CD4-positive, alpha-beta memory T cell (primary cell): ENCODE measurements at places on chromosomes 13 and 19. TPM values are rescaled to one million over a fixed set of nuclear protein-coding genes. Genes with fewer than 3 reads are reported as not detected.

DNA sequence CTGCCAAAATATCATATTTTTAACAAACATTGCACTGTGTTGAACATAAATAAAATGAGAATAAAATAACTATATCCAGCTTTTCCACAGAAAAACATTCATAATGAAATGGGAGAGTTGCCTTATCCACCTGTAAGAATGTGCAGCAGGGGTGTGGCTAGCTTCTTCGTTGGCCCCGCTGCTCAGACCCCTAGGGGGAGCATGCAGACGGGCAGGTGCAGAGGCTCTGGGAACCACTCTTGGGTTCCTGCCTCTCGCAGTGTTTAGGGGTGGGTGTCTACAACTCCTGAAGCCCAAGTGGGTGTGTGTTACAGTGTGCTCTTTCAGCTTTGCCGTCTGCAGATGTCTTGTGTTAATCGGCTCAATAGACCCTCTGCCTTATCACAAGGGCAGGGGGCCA is 121.7 kb downstream of the SLITRK5 start:
- no peaks in the 10 kb centered on the region for H3K27me3 ChIP-seq
- no peak for DNase-seq
- H3K4me1 ChIP-seq = no peaks in the 10 kb centered on the region
- H3K4me3 ChIP-seq = no peak overlapping the region
- no peak overlapping the region for H3K27ac ChIP-seq

DNA sequence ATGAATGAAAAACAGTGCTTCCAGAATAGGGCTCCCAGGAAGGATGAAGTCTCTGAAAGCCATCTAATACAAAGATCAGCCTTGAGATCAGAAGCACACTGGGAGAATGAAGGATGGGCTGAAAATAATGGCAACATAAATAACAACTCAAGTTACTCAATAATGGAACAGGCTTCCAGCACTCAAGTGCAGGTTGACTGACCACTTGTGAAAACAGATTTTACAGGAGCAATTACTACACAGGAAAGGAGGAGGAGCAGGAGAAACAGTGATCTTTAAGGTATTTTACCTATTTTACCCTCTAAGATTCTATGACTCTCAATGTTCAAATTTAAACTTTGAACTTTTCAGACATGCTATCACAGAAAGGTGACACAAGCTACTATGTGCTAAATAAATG is 106.0 kb downstream of the USP12 start:
- no peaks in the 10 kb centered on the region for H3K36me3 ChIP-seq
- H3K4me1 ChIP-seq = no peaks in the 10 kb centered on the region
- H3K27ac ChIP-seq = no peak overlapping the region
- no peak overlapping the region for H3K4me3 ChIP-seq

DNA sequence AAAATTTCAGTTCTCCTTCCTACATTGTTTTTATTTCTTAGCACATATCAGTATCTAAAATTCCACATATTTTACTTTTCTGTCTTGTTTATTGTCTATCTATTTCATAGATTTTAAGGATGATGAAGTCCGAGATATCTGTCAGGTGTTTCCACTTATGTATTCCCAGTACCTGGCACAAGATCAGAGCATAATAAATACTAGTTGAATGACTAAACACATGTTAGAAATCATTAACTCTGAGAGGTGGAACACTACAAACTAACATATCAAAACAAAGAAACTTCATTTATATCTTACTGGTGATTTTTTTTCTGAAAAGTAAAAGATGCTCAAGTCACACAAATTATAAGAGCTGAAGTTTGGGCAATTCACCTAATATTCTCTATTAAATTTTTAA is 1208.3 kb downstream of the PCDH9 start:
- no peak overlapping the region for H3K4me3 ChIP-seq
- no peaks in the 10 kb centered on the region for H3K27me3 ChIP-seq
- DNase-seq = no peak
- H3K27ac ChIP-seq = no peak overlapping the region
- no peaks in the 10 kb centered on the region for H3K4me1 ChIP-seq
- H3K36me3 ChIP-seq = no peaks in the 10 kb centered on the region

DNA sequence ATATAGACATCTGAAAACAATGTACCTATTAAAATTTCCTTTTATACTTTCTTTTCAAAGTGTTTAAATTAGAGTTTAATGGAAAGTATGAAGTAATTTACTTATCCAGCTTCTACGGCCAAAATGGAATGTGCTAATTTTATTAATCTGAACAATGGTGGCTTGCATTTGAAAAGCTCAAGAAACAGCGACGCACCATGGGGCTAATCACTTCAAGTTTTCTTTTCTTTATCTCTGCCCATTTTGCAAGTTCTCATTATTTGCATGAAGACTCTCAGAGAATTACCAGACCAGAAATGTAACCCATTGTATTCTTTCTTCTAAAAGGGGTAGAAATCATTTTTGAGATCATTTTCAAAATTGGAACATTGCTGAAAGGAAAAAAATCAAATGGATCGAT is 204.0 kb upstream of the STARD13 start:
- no peaks in the 10 kb centered on the region for H3K27me3 ChIP-seq
- no peak for DNase-seq
- H3K4me1 ChIP-seq = no peaks in the 10 kb centered on the region
- H3K4me3 ChIP-seq = no peak overlapping the region
- H3K27ac ChIP-seq = no peak overlapping the region

DNA sequence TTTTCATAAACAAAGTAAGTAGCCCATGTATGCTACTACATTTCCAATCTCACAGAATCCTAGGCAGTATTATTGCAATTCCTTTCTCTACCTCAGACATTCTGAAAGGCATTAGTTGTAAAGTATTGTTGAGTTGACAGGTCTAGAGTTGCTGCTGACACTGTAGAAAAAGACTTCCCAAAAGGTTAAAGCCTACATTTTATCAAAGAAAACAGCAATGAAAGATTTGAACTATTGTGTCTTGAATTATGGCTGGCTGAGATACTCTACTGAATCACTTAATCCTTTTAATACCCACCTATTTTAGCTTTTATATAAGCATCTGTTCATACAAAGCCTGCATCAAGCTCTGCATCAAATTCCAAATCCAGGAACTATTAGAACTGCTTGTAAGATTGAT is 1082.0 kb downstream of the OLFM4 start:
- no peaks in the 10 kb centered on the region for H3K27me3 ChIP-seq
- H3K4me3 ChIP-seq = no peak overlapping the region
- no peaks in the 10 kb centered on the region for H3K36me3 ChIP-seq
- DNase-seq = no peak
- no peaks in the 10 kb centered on the region for H3K4me1 ChIP-seq
- H3K27ac ChIP-seq = no peak overlapping the region

DNA sequence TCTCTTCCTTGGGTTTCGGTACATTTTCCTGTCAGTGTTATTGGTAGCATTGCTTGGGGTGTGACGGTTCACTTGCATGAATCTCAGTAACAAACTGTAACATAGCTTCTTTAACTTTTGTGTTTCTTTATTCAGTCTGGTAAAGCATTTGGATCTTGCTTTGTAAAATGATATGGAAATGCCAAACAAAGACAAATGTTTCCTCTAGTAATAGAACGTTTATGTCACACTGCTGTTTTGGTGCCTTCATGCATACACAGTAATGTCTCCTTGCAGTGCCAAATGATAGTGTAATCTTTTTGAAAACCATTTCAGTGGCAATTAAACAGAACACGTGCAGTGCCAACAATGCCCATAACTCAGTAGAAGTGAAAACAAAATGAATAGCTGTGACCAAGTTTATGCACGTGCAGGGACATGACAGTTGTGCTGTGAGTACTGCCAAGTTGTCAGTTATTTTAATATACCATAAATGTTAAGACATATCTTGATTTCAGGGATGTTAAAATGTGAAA is 110.8 kb downstream of the RXFP2 start:
- no peak overlapping the region for H3K4me3 ChIP-seq
- H3K27me3 ChIP-seq = no peaks in the 10 kb centered on the region
- H3K36me3 ChIP-seq = no peaks in the 10 kb centered on the region
- no peak overlapping the region for H3K27ac ChIP-seq

DNA sequence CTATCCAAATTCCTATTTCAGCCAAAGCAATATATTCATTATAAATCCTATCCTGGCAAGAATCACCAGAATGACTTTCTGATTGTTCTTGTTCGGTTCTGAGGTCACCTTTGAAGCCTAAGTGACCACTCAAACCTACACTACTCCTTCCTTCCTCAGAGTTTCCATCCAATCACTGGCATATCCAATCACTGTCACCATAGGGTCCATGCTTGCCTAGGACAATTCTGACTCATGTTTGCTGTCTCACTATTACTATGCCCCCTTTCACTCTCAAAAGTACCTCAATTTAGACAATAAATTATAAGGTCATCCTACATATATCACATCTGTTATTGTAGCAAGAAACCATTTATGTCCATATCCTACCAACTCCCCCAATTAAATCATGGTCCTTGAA is 58.9 kb downstream of the UBL3 start:
- H3K27ac ChIP-seq = no peak overlapping the region
- no peaks in the 10 kb centered on the region for H3K4me1 ChIP-seq
- no peak overlapping the region for H3K4me3 ChIP-seq
- no peaks in the 10 kb centered on the region for H3K36me3 ChIP-seq
- no peak for DNase-seq

DNA sequence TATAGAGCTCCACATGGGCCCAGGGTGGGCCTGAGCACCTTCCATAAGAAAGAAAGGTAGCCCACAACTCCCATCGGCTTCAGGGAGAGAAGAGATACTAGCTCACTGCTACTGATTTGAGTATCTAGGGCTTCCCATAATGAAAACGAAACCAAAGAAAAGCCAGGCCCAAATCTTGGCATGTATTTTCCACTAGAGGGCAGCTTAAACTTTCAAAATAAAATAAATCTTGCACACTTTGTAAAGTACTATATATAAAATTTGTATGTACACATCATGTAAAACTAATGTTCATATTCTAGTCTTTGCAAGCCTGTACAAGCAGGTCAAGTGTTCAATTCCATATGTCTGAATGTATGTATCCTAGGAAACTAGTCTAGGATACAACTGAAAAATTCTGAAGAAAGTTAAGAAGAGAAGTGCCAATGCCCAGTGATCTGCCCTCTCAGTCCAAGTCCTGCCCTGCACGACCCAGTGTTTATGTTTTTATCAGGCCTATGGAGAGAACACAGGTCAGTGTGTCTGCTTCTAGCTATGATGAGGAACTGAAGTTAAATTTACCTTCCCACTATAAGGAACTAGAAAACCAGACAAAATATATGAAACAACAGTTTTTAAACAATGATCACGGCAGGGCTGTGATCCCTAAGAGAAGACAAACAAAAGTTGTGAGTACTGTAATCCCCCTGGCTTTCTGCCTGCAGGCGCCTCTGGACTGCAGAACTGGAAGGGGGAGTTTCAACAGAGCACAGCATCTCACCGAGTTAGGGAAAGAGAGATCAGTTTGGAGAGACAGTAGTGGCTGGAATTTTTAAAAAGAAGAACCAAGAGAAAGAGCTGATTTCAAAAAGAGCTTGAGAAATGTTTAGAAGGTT is 475.7 kb downstream of the UQCRFS1 start:
- H3K4me3 ChIP-seq = no peak overlapping the region
- H3K36me3 ChIP-seq = no peaks in the 10 kb centered on the region
- no peak overlapping the region for H3K27ac ChIP-seq
- no peaks in the 10 kb centered on the region for H3K27me3 ChIP-seq
- H3K4me1 ChIP-seq = peaks cover 7% of the 10 kb centered on the region

GRCh38 chr19:35621708-35622107 is 7.1 kb upstream of the RBM42 start:
- H3K27me3 ChIP-seq = no peaks in the 10 kb centered on the region
- no peaks in the 10 kb centered on the region for H3K4me1 ChIP-seq
- H3K27ac ChIP-seq = no peak overlapping the region
- no peak overlapping the region for H3K4me3 ChIP-seq
- DNase-seq = no peak
- H3K36me3 ChIP-seq = peaks cover 7% of the 10 kb centered on the region

GRCh38 chr19:7989071-7989575 is 16.3 kb downstream of the ELAVL1 start:
- no peaks in the 10 kb centered on the region for H3K4me1 ChIP-seq
- H3K27ac ChIP-seq = no peak overlapping the region
- no peak overlapping the region for H3K4me3 ChIP-seq
- no peak for DNase-seq

DNA sequence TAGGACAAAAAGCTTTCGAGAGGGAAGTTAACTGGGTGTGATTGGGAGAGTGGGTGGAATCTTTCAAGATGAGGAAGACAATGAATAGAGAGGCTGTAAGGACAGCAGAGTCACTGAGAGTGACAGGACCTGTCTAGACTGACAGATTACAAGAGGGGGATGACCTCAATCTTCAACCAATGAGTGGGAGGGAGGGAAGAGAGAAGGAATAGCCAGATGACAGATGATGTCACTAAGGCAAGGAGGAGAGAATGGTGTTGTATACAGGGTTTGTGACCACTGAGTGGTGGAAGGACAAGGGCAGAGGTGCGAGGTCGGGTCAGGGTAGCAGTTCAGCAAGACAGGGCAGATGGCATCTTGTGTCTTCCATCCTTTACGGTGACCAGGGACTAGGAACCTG is 5.8 kb upstream of the ILF3 start:
- no peak for DNase-seq
- H3K4me1 ChIP-seq = peaks cover 22% of the 10 kb centered on the region
- no peak overlapping the region for H3K4me3 ChIP-seq

SMIM24 gene
- not detected for total RNA-seq

GAMT gene
- 15.9 TPM for total RNA-seq

TIMM44 gene
- total RNA-seq = 71.9 TPM
